CD8-positive, alpha-beta memory T cell (primary cell): ENCODE measurements at places on chromosomes 6 and 20. TPM values are rescaled to one million over a fixed set of nuclear protein-coding genes. Genes with fewer than 3 reads are reported as not detected.

The HMGCLL1 gene
- not detected for total RNA-seq

The PNLDC1 gene
- 0.39 TPM for total RNA-seq

The FAM162B gene
- total RNA-seq = not detected

The SIRPB1 gene
- 2.3 TPM for total RNA-seq

The KCNK15 gene
- 0.15 TPM for total RNA-seq

- no peaks in the 10 kb centered on the region for H3K36me3 ChIP-seq
- no peak for DNase-seq
- H3K27ac ChIP-seq = no peak overlapping the region
- H3K4me3 ChIP-seq = no peak overlapping the region
- H3K27me3 ChIP-seq = no peaks in the 10 kb centered on the region
Observed at GRCh38 chr6:156651486-156651885, 125.7 kb upstream of the ARID1B start.

DNA sequence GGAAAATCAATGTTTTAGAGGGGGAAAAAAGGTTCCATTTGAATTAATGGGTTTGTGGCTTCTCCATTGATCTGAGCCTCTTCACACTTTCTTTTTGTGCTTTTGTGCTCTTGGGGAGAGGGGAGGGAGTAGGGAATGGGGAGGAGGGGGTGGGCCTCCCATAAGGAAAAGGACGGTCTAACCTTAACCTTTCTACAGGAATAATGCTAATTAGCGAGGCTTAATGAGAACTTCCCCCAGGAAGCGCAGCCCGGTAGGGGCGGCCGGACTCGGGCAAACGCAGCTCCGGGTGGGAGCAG, 103.0 kb downstream of the NOL4L start:
- peak overlapping the region; percentile 15 for H3K4me3 ChIP-seq
- no peaks in the 10 kb centered on the region for H3K36me3 ChIP-seq
- no peak for DNase-seq

GRCh38 chr6:155442562-155442961, 13.1 kb downstream of the NOX3 start:
- H3K4me3 ChIP-seq = no peak overlapping the region
- DNase-seq = no peak
- no peaks in the 10 kb centered on the region for H3K36me3 ChIP-seq
- no peaks in the 10 kb centered on the region for H3K4me1 ChIP-seq
- no peaks in the 10 kb centered on the region for H3K27me3 ChIP-seq

DNA sequence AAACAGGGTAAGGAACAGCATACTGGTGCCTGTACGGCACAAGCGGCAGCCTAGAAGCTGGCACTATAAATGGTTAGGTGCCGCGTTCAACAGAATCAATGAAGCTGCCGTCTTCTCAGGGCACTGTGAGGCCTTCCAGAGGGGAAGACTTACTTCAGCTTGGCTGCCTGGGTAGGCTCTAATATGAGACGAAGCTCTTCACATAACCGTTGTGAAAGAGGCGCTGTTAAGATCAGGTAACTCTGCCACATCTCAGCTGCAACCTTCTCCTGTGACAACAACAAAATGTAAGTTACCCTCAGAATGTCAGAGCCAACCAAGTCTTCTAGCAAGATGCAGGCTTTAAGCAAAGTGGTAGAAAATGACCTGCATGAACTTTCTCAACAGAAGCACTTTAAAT, 12.0 kb upstream of the LYRM2 start:
- no peaks in the 10 kb centered on the region for H3K4me1 ChIP-seq
- DNase-seq = no peak
- no peaks in the 10 kb centered on the region for H3K27me3 ChIP-seq
- H3K4me3 ChIP-seq = no peak overlapping the region

DNA sequence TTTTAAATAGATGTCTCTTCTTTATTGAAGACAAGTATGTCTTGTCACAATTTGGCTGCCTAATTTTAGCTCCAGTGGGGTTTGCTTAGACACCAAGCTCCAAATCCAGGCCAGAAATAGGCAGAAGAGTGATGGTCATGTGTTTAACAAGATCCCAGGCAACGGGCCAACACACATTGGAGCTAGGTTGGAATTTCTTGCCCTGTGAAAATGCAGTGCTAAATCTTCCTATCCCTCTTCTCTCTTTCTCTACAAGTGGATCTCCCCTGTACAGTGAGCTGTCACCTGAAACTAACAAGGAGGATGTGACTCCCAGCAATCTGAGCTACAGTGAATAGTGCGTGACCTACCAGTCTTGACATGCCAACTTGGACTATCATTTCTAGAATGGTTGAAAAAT, 65.3 kb upstream of the VGLL2 start:
- H3K36me3 ChIP-seq = no peaks in the 10 kb centered on the region
- no peaks in the 10 kb centered on the region for H3K27me3 ChIP-seq
- no peak for DNase-seq
- no peak overlapping the region for H3K27ac ChIP-seq
- no peak overlapping the region for H3K4me3 ChIP-seq

DNA sequence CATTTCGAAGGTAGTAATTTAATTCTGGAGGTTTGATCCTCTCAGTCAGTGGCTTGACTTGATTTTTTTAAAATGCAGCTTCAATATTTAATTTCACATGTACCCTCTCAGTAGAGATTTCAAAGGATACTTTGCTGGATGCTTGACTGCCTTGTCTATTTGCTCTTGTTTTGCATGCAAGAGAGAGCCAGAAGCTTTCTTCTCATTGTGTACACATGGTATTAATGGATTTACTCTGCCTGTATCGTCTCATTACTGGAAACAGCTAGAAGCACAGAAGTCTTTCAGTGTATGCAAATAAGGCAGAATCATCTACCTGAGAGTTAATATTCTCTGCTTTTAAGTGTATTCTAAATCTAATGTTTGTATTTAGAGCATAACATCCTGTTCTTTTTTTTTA, 84.3 kb upstream of the FOXO3 start:
- H3K4me1 ChIP-seq = no peaks in the 10 kb centered on the region
- no peak overlapping the region for H3K4me3 ChIP-seq
- H3K36me3 ChIP-seq = no peaks in the 10 kb centered on the region
- no peak overlapping the region for H3K27ac ChIP-seq

DNA sequence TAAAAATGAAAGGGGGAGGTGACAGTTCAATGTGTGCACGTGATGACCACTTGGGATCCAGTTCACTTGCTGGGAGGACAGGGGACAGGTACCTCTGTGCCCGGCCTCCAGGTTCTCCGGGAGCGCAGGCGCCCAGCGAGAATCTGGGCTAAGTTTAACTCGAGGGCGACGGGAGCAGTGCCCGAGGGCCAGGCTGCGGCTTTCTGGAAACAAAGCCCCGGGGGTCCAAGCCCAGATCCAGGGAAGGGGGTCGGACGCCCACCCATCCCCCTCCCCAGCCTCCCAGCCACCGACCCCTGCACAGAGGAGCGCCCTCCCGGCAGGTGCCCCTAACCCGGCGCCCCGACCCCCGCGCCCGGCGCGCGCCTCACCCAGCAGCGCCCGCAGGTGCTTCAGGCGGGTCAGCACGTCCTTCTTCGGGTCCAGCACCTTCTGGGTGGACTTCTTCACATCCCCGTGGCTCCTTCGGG, 405 bp downstream of the RALGAPA2 start:
- H3K27ac ChIP-seq = peak overlapping the region; percentile 63
- no peaks in the 10 kb centered on the region for H3K36me3 ChIP-seq
- H3K27me3 ChIP-seq = no peaks in the 10 kb centered on the region
- H3K4me1 ChIP-seq = peaks cover 7% of the 10 kb centered on the region
- H3K4me3 ChIP-seq = peak overlapping the region; percentile 69

- peaks cover 5% of the 10 kb centered on the region for H3K27me3 ChIP-seq
- H3K4me3 ChIP-seq = no peak overlapping the region
- no peaks in the 10 kb centered on the region for H3K36me3 ChIP-seq
- no peak for DNase-seq
- H3K4me1 ChIP-seq = no peaks in the 10 kb centered on the region
- no peak overlapping the region for H3K27ac ChIP-seq
Observed at GRCh38 chr20:52783769-52784168, 188.4 kb upstream of the TSHZ2 start.

DNA sequence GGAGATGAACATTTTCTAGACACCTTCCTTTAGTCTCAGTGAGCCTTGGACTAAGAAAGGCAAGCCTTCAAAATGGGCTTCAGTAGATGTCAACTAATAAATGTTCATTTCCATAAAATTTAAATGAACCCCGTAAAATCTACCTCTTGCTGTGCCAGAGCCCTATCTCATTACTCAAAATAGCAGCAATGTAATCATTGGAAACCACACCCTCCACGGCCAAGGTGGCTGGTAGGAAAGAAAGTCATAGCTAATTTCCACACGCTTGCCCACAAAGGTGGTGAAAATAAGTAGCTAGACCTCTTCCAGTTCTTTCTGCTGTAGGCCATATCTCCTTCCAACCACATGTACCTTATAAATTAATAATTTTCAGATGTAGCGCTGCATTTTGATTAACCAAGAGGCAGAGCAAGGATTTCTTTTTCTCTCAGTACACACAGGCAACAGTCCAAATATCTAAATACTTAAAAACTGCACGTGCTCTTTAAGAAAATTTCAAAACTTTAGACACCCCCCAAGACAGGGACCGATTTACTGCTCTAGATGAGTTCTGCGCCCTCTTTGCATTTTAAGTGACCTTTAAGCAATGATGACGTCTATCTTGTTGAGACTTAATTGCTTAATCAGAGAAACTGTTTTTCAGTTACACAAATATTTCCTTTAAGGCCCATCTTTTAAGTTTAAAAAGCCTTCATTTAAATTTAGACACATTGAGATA, 290.8 kb downstream of the ZNF217 start:
- no peaks in the 10 kb centered on the region for H3K4me1 ChIP-seq
- H3K36me3 ChIP-seq = no peaks in the 10 kb centered on the region
- no peak overlapping the region for H3K27ac ChIP-seq
- H3K4me3 ChIP-seq = no peak overlapping the region

DNA sequence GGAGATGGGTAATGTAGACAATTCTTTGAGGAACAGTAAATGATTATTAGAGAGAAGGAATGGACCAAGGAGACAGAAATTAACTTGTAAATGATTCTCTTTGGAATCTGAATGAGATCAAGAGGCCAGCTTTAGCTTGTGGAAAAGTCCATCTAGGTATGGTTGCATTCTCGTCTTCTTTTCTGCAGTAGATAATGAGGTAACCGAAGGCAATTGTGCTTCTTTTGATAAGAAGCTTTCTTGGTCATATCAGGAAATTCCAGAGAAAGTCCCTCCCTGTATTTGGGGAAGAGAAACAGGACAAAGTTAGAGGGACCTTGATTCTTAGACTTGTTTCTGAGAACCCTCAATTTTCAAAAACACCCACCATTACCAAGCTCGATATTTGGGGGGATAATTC, 109.1 kb upstream of the PRSS16 start:
- peak overlapping the region; percentile 74 for H3K4me3 ChIP-seq
- no peaks in the 10 kb centered on the region for H3K36me3 ChIP-seq
- H3K27me3 ChIP-seq = no peaks in the 10 kb centered on the region
- H3K27ac ChIP-seq = peak overlapping the region; percentile 85
- no peak for DNase-seq

- H3K27ac ChIP-seq = no peak overlapping the region
Observed at GRCh38 chr6:50539447-50539846, 173.9 kb upstream of the TFAP2D start.

DNA sequence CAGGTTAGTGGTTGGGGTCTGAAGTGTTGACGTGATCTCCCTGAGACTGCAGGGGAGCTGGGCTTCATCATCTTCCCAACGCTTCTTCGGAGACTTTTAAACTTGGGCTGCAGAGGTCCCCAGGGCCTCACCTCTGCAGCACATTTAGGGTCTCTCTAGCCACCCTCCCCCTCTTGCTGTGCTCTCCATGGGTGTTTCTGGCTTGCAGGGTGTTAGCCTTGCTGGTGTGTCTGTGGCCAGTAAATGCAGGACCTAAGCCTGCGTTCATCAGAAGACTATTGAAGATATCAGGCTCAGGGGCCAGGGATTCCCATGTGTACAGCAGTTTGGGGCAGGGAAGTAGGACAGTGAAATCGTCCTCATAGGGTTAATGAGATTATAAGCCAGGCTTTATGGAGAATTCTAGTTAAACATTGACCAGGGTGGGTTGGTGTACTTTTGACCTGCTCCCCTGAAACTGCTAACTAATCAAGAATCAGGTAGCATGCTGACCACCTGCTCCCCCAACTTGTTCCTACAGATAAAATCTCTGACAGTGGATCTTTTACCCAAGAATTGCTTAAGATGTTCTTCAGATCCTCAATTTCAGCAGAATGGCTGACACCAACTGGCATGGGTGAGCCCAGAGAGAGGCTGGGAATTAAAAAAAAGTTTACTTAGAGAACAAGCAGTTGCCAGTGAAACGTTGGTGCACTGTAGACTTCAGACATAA, 3.8 kb upstream of the DDO start:
- no peaks in the 10 kb centered on the region for H3K27me3 ChIP-seq
- H3K36me3 ChIP-seq = no peaks in the 10 kb centered on the region

- H3K4me1 ChIP-seq = no peaks in the 10 kb centered on the region
- no peak overlapping the region for H3K4me3 ChIP-seq
- DNase-seq = no peak
- no peaks in the 10 kb centered on the region for H3K36me3 ChIP-seq
- H3K27ac ChIP-seq = no peak overlapping the region
Observed at GRCh38 chr6:25312703-25313102, 33.5 kb downstream of the CARMIL1 start.

GRCh38 chr6:2196079-2196679, 49.2 kb downstream of the GMDS start:
- no peak overlapping the region for H3K27ac ChIP-seq
- H3K4me1 ChIP-seq = no peaks in the 10 kb centered on the region
- no peak for DNase-seq
- H3K4me3 ChIP-seq = no peak overlapping the region
- H3K27me3 ChIP-seq = no peaks in the 10 kb centered on the region

- no peaks in the 10 kb centered on the region for H3K27me3 ChIP-seq
- H3K4me3 ChIP-seq = no peak overlapping the region
- no peaks in the 10 kb centered on the region for H3K36me3 ChIP-seq
- DNase-seq = no peak
- no peaks in the 10 kb centered on the region for H3K4me1 ChIP-seq
Observed at GRCh38 chr6:11413117-11413687, 124.3 kb upstream of the TMEM170B start.

- no peaks in the 10 kb centered on the region for H3K36me3 ChIP-seq
- DNase-seq = no peak
- no peaks in the 10 kb centered on the region for H3K4me1 ChIP-seq
- no peaks in the 10 kb centered on the region for H3K27me3 ChIP-seq
- no peak overlapping the region for H3K4me3 ChIP-seq
Observed at GRCh38 chr20:57220337-57221145, 45.9 kb downstream of the BMP7 start.

DNA sequence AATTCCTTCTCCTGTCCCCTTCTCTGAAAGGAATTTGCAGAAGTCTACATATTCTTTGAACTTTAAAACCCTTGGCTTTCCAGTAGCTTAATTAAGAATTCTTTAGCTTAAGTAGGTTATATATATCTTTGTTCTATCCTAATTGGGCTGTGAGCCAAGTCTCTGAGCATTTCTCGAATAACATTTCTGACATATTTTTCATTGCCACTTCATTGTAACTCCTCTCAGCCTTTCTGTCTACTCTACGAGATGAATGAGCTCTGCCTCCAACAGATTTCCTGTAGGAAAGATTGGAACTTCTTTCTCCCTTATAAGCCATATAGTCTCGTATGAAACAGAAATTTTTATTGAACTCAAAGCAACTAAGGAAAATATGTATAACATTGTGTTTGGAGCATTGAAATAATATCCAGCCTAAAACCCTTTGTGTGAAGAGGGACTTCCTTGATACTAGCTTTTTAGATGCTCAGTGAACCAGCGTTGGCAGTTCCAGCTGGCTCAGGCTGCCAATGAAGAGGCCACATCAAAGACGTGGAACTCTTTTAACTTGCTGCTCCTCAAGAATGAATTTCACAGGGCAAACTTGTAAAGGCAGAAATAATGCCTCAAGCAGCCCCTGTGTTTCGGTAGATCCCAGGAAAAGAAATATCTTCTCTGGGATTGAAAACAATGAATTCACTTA, 87.7 kb upstream of the NOX3 start:
- H3K27ac ChIP-seq = no peak overlapping the region
- no peaks in the 10 kb centered on the region for H3K27me3 ChIP-seq
- H3K4me3 ChIP-seq = no peak overlapping the region
- no peak for DNase-seq
- H3K36me3 ChIP-seq = no peaks in the 10 kb centered on the region
